Progenitor cell of endocrine pancreas (in vitro differentiated cells): ENCODE measurements at places on chromosomes 2 and 18.

GRCh38 chr2:62687636-62688035, 17.9 kb upstream of the EHBP1 start:
- no peak for DNase-seq

DNA sequence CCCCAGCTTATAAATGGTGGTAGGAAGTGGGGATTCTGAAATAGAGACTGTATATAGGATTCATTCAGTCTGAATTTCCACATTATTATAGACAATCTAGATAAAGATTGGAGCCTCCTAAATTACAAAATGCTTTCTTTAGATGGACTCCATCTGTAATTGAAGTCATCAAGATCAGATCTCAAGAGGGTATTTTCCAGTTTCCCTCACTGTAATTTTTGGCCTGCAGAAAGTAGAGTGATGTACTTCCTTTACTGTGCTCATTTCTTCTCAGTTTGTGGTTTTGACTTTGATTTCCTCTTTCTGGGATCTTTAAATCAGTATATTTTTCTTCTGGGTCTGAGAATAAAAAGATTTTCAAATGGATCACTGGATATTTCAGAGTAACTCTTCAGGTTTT, 7.2 kb downstream of the BABAM2 start:
- DNase-seq, result no peak

DNA sequence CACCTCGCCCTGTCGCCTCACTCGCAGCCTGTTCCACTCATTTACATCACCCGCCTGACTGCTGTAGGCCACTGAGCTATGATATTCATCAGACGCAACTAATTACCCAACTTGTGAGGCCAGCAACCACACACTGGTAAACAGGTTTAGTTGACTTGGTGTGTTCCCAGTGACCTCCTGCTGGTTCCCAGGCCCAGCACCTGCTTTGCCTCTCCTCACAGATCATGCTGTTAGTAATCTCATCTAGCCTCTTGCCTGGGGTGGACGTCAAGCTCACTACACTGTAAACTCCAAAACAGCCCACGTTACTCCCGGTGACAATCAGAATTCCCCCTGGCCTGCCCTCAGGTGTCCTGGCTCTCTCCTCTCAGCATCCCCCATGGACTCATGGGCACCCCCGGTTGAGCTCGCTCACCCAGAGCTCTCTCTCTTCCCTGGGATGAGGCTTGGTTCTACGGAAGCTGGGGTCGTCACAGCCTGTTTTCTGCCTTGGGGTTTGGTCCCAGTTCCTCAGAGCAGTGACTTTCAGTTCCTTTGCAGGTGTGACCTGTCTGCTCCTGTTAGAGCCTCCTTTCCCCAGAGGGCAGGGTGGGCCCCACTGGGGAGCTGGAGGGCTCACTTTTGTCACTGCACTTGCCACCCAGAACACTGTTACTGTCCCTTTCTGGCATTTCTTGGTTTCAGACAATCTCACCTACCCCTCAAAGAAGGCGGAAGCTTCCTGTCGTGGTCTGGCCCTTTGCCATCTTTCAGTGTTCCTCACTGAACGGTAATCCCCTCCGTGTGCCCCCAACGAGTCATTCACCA, 40.3 kb downstream of the INPP5D start:
- DNase-seq, result no peak

GRCh38 chr18:74213429-74213828, 65.1 kb downstream of the TIMM21 start:
- no peak for DNase-seq

DNA sequence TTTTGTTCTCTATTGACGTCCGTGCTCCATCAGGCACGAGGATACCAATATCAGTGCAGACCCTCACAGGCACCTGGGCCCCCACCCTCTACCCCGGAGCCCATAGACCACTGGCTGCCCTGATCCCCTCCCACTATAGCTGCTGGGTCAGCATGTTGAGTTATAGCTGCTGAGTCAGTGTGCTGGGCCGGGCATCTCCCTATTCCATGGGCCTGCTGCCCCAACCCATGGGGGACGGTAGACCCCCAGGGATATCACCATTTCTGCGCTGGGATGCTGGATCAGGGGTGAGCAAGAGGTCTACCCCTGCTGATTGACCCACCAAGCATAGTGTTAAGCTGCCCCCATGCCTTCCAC, 100.1 kb upstream of the ST3GAL5 start:
- DNase-seq, result peak; percentile 5

DNA sequence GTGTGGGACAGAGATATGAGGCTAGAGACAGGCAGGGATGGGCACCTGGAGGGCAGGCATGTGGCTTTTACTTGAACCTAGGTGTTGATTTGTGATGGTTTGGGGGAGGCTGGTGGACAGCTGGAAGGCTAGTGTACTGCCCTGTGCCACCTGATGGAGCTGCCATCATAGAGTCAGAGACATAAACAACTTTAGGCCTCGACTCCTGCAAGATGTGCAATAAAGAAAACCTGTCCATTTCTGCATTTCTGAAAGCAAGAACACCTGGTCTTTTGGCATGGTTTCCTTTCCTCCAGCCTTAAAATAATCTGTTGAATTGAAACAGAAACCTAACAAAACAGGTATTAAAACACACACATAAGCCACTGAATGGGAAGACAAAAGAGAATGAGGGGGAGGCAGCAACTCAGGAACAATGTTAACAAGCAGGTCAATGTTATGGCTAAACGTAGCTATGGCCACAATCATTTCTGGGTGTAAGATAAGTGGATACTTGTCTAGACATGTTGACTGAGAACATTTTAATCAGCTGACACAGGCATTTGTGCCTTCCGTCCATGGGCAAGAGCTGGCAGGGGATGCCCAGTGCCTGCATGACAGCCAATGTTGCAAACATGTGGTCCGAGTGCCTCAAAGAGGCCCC, 87.8 kb downstream of the KCTD1 start:
- no peak for DNase-seq

- DNase-seq, result no peak
These were observed 32.2 kb downstream of the DOK6 start for GRCh38 chr18:69432847-69433246.

- DNase-seq, result no peak
These were observed 86.5 kb upstream of the SEC11C start for GRCh38 chr18:59052965-59053820.

GRCh38 chr18:74248595-74248994, 43.2 kb downstream of the CYB5A start:
- no peak for DNase-seq

DNA sequence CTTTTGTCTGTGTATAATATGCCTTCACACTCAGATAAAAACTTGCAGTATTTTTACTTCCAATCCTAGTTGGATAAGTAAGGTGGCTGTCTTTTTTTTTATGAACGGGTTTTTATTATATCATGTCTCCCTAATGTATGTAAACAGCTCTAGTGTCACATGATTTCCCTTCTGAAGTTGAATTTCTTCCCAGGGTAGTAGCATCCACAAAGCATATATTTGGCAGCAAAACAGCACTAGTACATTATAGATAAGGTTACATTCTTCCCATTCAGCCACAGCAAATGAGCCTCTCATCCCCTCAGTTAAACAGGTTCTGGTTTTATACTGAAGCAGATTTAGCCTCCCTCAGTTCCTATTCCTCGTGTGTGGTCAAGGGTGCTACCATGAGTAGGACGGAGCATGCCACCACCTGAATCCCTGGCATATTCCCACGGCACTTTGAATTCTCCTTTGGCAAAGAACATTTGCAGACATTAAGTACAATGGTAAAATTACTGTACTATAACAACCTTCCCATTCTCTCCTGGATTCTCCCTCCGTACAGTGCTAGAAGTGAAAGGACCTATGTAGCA, 15.4 kb upstream of the DTNA start:
- no peak for DNase-seq

DNA sequence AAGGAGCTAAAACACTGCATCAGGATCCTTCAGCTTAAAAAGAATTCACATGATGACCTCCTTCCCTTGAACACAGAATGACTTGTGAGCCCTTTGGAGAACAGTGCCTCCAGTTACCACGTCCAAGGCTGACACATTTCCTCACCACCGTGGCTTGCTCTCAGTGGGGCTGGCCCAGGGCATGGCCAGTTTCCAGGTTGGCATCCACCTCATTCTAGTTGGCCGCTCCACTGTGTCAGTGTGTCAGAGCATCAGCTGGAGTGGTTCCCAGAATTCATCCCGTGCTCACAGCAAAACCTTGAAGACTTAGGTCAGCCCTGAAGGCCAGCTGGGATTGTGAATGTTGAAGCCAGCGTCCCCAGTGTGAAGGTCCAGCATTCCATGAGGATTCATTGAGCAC, 158.5 kb downstream of the INSIG2 start:
- no peak for DNase-seq

GRCh38 chr18:55900380-55900779, 312.4 kb upstream of the TCF4 start:
- no peak for DNase-seq

DNA sequence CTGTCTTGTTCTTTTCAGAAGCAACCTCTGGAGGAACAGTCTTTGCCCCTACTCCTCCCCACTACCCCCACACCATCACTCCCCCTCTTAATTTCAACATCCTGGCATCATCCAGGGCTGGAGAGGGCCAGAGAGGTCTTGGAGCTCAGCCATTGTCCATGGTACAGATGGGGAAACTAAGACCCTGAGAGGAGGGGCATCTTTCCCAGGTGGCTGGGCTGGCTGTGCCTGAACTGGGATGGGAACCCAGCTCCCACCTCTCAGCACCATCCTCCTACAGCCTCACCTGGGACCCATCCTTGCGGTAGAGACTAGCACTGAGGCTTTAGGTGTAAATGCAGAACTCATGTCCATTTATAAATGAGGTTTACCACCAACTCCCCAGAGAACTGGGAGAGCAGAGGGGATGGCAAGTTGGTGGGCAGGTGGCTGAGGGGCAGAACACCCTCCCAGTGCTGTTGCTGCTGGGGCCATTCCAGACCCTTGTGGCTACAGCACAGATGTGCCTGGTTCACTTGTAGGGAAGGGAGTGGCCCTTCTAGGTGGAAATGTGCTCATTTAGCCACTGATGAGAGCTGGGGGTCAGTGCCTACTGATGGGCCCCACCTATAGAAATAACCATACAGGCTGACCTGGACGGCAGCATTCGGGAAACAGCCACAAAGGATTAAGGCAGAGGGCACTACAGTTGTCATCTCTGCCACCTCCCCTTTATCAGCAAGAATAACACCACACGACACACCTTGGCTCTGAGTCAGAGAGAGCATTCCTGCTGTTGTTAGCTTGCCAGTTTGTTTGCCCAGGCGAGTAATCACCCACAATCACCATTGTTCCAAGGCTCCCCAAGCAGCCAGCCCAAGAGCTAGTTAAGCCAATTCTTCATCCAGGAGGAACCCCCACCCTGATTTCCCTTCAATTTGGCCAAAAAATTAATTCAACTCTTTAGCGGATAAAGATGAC, 2.1 kb downstream of the MLPH start:
- no peak for DNase-seq

DNA sequence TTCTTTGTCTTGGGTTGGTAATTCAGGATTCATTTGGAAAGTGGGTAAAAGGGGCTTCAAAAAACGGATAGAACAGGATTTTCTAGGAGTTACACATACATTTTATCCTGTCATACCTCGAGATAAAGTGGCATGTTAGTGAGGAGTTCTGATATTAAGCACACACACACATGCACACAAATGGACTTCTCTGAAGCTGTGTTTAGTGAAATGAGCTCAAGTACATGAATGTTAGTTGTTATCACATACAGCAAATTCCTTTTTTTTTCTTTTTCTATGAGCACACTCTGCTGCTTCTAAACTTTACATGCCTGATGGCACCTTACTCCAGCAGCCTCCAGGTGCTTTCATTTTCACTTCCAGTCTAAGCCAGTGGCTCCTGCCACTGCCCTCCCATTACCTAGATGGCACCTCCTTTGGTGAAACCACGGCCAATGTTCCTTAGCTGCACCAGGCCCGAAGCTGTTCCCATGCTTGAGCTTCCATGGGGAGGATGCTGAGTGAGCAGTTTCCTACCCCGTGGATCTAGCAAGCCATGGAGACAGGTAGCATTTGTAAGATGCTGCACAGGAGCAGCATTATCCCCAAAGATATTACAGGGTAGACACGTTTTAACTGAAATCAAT, 49.7 kb downstream of the STAT1 start:
- no peak for DNase-seq

- DNase-seq, result no peak
These were observed 13.8 kb upstream of the SCYGR1 start for GRCh38 chr2:227401550-227401949.

GRCh38 chr2:25050128-25050527, 8.3 kb downstream of the EFR3B start:
- no peak for DNase-seq

- no peak for DNase-seq
These were observed 43.9 kb downstream of the ACSL3 start for GRCh38 chr2:222904557-222905258.
